ENCODE measurements at places on chromosomes 6 and 20.
A peak's percentile ranks its signal among the peaks of the same experiment; 100 is the strongest.

DNA sequence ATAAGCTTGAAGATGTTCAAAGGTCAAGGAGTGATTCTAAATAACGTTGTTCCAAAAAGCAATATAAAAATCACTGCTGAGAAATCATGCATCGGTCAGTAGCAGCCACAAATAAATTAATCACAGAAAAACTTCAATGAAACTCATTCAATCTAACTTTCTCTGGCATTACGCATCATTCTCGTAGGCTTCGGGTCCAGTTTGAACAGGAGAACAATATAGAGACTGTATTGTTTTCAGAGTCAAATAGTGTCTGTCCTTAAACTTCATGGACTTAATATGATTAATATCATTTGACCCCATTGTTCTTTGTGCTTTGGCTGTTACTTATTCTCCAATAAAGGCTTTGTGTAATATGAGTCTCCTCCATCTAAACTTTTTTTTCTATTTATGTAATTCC, 200.4 kb downstream of the C6orf118 start:
- no peak for DNase-seq

DNA sequence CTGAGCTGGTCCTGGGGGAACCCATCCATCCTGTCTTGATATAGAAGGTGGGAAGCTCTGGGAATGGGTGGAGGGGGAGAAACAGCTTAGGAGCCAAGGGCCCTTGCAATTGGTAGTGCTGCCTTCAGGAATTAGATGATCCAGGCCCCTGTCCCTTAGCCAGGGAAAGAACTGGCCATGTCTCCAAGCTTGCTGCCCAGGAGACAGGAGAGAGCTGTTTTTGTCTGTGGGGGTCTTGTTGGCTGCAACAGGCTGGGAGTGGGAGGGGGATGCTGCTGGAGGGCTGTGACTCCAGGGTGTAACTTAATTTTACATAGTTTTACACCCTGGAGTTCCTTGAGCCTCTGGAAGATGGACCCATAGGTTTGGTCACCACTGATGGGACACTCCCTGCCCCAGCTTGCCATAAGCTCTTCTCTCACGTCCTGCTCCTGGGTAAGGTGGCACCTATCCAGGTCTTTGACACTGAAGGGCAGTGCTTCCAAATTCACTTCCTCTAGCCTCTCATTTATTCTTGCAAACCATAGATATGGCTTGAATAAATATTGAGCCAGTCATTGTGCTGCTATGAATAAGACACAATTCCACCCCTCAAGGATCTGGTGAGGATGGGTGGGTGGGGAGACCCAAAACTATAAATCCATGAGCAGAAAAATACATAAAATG, 16.8 kb downstream of the VEGFA start:
- no peak for DNase-seq

- DNase-seq, result no peak
These were observed 114.7 kb upstream of the ZNF217 start for GRCh38 chr20:53708129-53708968.

DNA sequence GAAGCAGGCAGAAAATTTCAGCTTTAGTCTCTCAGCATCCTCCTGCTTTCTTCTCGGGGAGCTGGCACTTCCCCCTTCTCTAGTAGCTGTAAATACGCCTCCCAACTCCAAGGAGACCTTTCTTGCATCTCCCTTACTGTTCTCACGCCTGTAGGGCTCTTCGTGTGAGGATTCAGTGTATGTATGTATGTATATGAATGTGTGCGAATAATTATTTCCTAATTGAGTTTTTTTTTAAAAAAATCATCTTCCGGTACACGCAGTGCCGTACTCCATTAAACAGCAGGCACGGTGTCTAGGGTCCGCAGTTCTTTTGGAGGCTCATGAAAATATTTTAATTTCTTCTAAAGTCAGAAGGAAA, 85.4 kb downstream of the HFE start:
- no peak for DNase-seq

- DNase-seq, result peak; percentile 72
These were observed 27.3 kb downstream of the PKIG start for GRCh38 chr20:44609516-44610312.

DNA sequence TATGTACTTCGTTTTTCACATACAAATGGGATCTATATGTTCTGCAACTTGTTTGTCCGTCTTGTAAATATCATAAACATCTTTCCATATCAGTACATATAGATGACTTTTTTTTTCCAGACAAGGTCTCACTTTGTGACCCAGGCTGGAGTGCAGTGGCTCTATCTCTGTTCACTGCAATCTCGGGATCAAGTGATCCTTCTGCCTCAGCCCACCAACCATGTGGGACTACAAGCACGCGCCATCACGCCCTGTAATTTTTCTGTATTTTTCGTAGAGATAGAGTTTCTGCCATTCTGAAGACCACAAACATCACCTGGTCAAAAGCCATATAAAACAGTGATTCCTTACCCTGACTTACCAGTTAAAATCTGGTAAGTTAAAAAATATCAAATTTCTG, 37.7 kb upstream of the SYNCRIP start:
- DNase-seq, result no peak

DNA sequence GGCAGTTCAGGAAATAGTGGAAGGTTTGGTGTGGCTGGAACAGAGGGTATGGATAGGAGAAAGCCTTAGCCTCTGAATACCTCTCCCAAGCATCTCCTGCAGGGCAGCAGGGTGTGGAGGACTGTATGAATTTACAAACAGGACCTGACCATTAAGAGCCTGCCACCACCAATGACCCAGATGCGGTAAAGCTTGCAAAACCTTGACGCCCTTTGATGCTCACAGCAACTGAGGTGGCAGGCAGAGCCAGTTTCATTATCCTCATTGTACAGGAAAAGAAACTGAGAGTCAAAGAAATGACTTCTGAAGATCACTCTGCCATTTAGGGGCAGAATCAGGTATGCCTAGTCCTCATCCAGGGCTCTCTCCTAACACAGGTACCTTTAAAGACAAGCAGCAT, 2.4 kb downstream of the HM13 start:
- DNase-seq, result no peak

DNA sequence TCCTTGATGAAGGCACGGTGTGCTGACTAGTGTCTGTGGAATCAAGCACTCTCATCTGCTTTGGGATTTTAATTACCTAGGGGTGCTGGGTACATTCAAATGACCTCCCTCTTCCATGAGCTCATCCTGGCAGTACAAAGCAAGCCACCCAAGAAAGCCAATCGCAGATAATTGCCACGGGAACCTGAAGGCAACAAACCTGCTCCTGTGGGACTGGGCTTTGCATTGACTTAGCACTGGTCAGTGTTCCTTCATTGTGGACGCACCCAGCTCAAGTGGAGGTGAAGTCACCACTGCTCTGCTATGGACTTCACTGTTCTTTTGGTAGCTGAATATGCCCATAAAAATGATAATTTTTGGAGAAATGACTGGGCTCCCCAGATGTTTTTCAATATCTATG, 261.6 kb upstream of the FERMT1 start:
- DNase-seq, result no peak

DNA sequence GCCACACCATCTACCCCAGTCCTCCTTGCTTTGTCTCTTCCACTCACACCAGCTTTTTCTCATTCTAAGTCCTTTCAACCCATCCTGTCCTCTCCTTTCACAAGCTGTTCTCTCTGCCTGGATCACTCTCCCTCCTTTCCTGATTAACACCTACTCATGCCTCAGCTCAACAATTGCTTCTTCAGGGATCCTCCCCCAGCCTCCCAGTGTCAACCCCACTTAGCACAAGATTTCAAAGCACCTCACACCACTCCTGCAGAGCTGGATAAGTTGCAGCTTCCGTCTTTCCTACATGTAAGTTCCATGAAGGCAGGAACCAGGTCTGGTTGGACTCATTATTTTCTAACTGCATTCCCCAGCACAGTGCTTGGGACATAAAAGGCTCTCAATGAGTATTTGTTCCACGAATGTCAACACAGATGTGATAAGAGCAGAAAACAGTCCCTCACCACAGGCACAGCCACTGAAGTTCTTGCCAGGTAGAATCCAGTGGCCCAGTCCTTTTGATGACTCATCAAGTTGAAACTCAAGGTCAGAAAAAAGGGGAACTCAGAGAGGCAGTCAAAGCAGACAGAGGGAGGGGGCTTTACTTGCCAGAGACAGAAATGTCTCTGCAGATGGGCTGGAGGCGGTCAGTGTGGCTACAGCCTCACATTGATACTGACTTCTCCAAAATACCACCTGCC, 193.4 kb upstream of the PRDM1 start:
- DNase-seq, result no peak

- DNase-seq, result no peak
These were observed 99.0 kb downstream of the FIG4 start for GRCh38 chr6:109790131-109790530.

DNA sequence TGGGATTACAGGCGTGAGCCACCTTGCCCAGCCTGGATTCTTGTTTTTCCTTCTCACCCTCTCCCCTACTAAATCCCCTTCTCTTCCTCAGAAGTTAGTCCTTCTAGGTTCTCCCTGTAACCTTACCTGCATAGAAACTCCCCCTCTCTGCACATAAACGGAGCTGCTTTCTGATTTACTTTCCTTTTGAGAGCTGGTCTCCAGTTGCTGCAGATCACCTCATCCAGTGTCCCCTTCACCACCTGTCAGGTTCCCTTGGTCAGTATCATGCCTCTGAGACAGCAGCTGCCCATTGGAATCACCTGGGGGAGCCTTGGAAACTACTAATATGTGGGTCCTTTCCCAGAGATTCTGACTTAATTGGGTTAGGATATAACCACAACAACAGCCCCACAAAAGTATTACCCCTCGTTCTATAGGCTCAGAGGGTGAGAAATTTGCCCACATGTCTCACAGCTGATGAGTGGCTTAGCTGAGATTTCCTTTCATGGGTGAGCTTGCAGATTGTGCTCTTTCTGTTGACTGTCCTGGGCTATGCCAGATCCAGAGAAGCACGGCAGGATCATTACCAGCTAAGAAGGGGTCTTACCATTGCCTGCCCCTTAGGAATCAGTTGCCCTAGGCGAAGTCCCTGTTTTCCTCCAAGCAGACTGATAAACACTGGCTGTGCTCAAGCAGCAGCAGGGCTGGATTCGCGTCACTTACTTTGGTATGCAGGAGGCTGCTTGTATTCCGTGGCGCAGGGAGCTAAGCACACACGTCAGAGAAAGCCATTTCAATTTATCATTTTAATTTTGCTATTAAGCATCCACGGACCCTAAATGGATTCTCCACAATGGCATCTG, 51.3 kb downstream of the AKAP12 start:
- DNase-seq, result no peak

- DNase-seq, result no peak
These were observed 1.2 kb upstream of the ZNFX1 start for GRCh38 chr20:49278818-49279676.

GRCh38 chr6:63504777-63505384, 67.4 kb upstream of the LOC128125822 start:
- no peak for DNase-seq

DNA sequence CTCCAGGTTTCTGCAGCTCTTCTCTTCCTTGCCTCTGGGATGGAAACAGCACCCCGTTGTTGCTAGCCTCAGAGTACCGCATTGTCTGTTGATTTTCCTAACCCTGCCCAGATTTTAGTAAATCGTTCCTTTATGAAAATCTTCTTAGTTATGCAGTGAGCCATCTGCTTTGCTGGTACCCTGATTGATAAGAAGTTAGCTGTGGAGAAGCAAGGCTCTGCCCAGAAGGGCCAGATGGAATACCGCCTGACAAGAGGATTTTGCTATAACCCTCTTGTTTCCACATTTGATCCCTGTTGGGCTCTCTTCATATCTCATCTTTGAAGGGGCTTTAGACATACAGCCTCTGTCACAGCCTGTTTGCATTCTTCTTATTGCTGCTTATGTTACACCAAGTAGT, 229.0 kb downstream of the CDKAL1 start:
- DNase-seq, result no peak

DNA sequence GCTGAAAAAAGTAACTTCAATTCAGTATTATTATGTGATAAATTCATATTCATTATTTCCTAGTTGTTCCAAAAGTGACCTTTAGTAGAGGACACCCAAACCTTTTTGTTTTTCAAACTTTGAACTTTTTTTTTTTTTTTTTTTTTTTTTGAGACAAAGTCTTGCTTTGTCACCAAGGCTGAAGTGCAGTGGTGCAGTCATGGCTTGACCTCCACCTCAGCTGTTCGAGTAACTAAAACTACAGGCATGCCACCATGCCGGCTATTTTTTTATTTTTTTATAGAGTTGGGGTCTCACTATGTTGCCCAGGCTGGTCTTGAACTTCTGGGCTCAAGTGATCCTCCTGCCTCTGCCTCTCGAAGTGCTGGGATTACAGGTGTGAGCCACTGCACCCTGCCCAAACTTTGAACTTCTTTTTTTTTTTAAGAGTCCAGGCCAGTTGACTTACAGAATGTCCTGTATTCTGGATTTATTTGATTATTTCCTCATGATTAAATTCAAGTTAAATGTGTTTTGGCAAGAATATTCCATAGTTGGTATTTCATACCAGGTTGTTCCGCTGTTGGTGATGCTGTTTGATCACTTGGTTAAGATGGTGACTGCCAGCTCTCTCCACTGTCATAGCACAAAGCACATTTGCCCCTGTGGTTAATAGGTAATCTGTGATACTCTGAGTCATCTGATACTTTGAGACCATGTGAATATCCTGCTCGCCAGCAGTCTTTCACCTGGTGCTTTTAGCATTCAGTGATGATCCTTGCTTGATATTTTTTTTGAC, 48.0 kb downstream of the VAPB start:
- no peak for DNase-seq

DNA sequence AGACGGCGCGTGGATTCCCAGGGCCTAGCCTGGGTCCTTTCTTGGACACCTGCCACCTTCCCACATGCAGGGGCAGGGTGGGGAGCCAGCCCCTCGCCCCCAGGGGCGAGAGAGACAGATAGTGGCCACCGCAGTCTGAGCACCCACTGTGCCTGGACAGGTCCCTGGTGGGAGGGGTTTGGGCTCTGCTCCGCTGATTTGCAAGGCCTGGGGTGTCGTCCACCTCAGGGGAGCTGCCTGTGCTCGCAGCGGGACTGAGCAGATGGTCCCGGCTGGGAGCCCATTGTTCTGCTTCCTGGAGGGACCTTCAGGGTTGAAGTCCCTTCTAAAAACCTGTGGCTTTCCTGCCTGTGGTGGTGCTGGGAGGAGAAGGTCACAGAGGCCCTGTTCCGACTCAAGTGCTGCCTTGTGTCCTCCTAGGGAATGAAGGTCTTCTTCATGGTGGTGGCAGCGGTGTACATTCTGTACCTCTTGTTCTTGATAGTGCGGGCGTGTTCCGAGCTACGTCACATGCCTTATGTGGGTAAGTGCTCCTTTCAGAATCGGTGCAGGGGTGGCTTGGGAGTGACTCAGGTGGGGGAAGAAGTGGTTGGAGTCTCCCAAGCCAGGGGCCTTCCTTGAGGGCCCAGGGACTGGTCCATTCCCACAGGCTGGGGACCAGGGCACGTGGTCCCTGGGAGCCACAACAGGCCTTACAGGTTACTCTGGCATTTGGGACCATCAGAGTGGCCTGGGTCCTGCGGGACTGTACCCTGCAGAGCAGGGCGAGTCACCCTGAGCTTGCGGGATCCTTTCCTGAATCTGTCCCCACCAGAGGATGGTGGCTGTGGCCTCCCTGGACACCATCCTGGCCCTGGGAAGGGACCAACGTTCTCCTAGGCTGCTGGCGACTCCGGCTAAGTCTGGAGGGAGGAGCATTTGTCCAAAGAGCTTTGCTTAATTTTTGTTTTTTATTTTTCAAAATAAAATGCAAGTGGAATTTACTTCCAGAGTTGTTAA, 19.6 kb downstream of the DYNLT1 start:
- no peak for DNase-seq

- no peak for DNase-seq
These were observed 158.0 kb upstream of the SHLD1 start for GRCh38 chr20:5592165-5592564.

GRCh38 chr6:105135907-105136430, 43.8 kb downstream of the POPDC3 start:
- no peak for DNase-seq
